ENCODE measurements at places on chromosomes 3 and 15.
A peak's percentile ranks its signal among the peaks of the same experiment; 100 is the strongest.

GRCh38 chr3:12218161-12218560 lies 59.4 kb upstream of the TIMP4 start:
- DNase-seq = no peak

DNA sequence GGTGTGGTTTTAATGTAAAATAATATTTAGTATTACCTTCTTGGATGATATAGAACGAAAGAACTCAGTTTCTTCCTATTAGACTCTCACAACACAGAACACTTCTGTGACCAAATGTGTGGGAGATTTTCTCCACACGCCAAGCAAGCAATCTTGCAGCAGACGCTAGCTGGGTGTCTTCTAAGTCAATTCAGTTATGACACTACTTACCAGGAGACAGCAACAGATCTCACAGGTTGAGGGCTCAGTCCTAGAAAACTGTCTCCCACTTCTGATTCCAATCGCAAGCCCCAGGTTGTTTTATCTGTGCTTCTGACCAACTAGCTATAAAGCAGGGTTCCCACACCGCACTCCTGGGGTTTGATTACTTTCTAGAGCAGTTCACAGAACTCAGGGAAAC lies 41.2 kb downstream of the HERC1 start:
- DNase-seq = no peak

DNA sequence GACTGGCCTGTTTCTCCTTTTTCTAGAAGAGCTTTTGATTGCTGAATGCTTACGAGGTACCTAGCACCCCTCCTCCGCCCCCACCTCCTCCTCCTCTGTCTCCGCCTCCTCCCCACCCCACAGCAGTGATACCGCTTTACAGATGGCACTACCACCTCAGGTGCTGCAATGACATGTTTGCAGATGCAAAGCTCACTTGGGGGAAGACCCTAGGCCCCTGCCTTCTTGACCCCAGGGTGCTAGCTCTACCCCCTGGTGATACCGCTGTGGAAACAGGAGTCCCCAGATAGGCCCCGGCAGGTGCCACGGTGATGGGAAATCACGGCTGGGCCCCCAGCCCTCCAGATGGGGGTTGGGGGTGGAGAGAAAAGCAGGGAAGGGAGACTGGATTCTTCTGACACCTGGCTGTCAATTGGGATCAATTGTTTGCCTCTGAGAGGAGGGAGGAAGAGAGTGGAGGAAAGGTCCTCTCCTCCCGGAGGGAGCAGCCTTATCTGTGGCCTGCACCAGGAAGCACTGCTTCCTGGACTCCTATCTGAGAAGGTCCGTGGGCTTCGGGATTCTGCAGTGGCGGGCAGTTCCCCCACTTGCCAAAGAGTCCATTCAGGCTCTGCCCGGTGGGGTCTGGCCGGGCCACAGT lies 37.6 kb downstream of the DNASE1L3 start:
- no peak for DNase-seq

DNA sequence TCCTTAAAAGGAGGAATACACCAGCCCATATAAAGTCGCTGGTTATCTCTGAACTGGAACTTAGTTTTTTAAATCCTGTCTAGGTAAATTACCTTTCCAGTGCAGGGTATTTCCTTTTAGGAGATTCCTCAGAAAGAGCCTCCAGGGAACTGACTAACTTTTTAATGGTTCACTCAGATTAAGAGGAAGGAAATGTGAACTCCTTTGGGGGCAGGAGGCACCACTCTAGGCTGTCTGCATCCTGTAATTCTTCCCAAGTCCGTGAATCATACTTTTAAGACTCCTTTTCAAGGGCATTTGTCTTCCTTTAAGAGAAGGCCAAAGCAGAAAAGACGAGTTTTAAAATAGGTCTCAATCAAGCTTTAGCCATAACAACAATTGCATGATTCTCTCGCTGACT lies 871.2 kb upstream of the NR2F2 start:
- DNase-seq = no peak

- DNase-seq = no peak
These were observed 10.9 kb downstream of the CERS3 start for GRCh38 chr15:100517846-100518245.

DNA sequence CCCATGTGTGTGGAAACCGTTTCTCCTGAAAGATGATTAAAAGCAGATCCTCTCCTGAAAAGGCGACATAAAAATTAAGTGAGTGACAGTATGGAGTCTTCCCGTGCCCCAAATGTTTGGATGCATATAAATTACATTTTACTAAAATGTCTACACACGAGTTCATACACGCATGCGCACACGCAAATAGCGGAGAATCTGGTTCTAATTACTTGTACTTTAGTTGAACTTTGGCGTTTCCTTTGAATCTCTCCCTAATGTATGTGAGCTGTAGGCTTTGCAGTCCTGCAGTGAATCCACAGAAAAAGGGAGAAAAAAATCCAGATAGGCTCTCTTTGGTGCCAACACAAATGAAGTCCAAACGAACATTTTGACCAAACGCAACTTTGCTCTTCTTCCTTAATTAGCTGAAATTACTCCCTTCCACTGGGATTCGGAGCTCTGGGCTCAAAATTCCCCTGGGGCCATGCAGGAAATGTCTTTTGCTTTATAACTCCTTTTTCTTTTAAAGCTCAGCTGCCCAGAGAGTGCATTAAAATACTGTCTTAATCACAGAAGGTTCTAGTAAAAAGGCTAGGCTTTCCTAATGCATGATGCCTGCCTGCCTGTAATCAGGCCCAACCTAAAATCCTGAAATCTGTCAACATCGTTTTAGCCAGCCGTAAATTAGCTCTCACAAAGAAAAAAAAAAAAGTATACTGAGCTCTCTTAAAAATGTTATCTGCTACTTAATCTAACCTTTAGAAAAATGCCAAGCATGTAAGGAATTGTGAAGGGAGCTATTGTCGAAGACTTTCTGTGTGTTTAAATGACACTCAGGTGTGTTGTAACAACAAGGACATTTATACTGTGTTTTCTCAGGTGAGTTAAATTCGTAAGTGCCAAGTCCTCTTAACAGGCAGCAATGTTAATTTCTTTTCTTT lies 26.2 kb downstream of the RARB start:
- DNase-seq = no peak

GRCh38 chr15:94206463-94207167 lies 24.7 kb upstream of the MCTP2 start:
- DNase-seq = peak; percentile 98

- DNase-seq = no peak
These were observed 12.7 kb downstream of the TMPRSS7 start for GRCh38 chr3:112047264-112047663.

- no peak for DNase-seq
These were observed 75.6 kb downstream of the PDZRN3 start for GRCh38 chr3:73549051-73549600.

DNA sequence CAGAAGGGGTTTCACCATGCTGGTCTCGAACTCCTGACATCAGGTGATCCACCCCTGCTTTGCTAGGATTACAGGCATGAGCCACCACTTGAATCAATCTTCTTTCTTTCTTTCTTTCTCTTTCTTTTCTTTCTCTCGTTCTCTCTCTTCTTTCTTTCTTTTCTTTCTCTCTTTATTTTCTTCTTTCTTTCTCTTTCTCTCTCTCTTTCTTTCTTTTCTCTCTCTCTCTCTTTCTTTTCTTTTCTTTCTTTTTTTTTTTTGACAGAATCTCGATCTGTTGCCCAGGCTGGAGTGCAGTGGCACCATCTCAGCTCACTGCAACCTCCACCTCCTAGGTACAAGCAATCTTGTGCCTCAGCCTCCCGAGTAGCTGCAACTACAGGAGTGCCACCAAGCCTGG lies 37.9 kb upstream of the PIK3CB start:
- no peak for DNase-seq

DNA sequence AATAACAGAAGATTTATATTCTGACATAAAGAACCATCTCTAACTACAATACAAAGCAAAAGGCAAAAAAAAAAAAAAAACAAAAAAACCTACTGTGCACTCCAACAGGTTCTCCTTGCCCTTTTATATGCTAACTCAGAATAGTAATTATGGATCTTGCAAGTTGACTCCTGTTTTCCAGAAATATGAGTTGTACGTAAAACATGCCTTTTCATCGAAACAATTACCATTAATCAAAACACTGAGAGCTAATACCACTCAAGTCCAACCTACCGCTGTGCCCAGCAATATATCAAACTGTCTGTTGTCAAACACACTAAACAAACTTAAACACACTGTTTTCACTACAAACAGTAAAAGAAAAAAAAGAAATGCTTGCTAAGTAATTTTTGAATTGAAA lies 389.8 kb downstream of the TBC1D5 start:
- no peak for DNase-seq

Data from AML-193 (cell line).